NCI-H774 (cell line): ENCODE measurements at places on chromosomes 4 and X.

DNA sequence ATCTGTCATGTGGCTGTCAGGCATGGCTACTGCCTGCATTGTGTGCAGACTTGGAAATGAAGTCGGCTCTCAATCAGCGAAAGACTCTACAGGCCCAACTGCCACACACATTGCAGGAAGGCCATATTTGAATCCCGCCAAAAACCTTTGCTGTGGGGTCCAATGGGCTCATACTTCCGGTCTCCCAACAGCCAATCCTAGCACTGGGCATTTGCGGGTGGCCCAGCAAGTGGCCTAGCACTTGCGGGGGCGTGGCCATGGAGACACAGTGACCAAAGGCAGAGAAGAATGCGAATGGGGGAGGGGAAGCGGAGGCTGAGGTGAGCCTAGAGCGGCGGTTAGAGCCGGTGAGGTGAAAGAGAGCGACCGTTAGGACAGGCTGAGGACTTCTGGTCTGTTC, at the start of gene OTUD6A:
Gene OTUD6A, plus strand, starts transcription at position 382 of the 400 bp plus-strand sequence. CDS start 68 bp downstream, outside the sequence.
- DNase-seq = no peak

GRCh38 chr4:73870768-73871167, 1.6 kb downstream of the CXCL1 start:
- DNase-seq = no peak

- no peak for DNase-seq
These were observed 30.9 kb upstream of the S100G start for GRCh38 chrX:16619024-16619423.

GRCh38 chr4:156738766-156739165, 232.8 kb downstream of the PDGFC start:
- DNase-seq = no peak

DNA sequence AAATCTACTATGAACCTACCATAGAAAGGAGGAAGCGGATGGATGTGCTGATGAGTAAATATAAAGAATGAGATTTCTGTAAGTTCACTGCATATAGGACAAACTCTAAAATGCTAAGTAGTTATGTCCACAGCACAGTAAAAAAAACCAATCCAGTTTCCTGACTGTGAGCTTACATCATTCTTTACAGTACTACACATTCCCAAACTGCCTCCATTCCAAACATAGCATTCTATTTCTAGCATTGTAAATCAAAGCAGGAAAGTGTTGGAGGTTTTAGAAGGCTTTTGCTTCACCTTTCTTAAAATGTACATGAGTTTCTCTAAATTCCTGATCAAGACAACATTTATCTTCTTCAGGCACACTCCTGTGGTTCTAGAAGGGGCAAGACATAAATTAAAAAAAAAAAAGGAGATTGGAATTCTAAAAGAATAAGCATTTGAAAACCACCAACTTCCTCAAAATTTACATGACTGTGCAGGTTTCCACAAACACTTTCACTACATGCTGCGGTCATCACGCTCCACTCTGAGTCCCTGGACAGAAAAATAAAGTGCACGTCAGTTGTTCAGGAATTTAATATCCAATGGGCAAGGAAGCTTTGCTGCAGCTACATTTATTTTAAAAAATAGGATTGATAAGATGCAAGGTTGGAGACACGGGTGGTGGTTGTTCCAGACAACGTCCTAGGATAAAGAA, 297.6 kb upstream of the STS start:
- no peak for DNase-seq

DNA sequence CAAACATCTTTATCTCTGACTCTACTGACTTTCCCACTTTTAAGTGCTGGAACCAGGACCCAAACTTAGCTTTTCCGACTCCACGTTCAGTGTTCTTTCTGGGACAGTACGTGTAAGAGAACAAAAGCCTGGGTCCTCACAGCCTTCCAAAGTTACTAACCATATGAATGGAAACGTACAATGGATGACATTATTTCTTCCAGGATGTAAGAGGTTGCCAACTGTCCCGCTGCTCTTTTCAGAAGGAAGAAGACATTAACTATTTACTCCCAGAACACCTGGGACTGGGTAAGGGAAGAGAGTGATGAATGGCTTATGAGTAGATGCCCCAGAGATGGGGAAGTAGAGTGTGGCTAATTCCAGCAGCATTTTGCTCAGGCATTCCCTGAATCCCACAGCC, 114.7 kb downstream of the TRAPPC11 start:
- no peak for DNase-seq

DNA sequence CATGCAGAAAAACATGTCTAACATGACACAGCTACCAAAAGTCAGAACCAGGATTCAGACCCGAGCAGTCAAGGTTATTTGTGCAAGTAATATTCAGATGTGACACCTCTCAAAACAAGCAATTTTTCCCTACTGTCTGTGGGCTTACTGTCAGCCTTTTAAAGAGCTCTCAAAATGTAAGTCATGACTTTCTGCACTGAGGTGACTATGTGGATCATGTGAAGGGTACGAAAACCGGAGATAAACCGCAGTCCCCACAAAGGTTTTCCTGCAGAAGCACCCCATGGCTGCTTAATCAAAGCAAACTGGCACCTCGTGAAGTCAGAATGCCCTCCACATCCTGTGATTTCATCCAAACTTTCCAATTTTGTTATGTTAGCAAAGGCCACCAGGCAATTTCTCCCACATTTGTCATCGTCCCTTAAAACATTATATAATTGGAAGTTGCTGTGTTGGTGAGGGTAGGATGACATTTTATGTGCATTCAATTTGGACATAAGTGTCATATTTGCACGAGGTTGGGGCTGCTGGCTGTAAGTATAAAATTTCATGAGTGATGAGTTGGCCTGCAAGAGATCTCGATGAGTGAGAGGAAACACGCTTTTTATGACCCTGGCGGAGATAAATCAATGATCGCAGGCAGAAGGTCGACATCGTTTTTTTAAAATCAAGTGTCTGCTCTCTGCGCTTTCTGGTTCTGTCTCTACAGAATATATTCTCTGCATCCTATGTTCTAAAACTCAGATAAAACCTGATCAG, 161.2 kb downstream of the STK32B start:
- DNase-seq = no peak

- DNase-seq = no peak
These were observed 6.3 kb upstream of the FGFR3 start for GRCh38 chr4:1786544-1787362.

DNA sequence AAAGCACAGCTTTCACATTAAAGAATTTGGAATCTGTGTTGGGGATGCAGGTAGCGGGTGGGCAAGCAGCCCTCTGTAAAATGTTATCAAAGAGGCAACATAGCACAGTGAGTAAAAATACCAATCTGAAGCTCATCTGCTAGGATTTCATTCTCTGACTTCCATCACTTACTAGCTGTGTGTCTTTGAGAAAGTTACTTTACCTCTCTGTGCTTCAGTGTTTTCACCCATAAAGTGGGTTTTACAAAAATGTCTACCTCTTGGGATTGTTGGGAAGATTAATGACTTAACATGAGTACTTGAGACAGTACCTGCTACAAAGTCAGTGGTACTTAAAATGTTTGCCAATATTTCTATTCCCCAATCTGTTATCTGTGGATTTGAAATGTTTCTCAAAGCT, 7.9 kb upstream of the DCUN1D4 start:
- DNase-seq = no peak

DNA sequence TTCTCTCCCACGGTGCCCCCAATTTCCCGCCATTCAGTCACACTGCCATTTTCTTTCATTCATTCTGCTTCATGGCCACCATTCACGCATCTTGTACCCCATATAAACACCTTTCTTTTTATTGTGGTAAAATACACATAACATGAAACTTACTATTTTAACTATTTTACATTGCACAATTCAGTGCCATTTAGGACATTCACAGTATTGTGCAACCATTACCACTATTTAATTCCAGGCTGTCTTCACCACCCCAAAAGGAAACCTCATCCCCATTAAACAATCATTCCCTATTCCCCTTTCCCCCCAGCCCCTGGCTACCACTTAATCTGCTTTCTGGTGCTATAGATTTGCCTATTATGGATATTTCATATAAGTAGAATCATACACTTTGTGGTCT, 15.9 kb downstream of the SPACA5 start:
- DNase-seq = no peak

- no peak for DNase-seq
These were observed 46.0 kb upstream of the ATP8A1 start for GRCh38 chr4:42702895-42703294.

GRCh38 chrX:9401051-9401450, 63.8 kb upstream of the TBL1X start:
- DNase-seq = no peak

DNA sequence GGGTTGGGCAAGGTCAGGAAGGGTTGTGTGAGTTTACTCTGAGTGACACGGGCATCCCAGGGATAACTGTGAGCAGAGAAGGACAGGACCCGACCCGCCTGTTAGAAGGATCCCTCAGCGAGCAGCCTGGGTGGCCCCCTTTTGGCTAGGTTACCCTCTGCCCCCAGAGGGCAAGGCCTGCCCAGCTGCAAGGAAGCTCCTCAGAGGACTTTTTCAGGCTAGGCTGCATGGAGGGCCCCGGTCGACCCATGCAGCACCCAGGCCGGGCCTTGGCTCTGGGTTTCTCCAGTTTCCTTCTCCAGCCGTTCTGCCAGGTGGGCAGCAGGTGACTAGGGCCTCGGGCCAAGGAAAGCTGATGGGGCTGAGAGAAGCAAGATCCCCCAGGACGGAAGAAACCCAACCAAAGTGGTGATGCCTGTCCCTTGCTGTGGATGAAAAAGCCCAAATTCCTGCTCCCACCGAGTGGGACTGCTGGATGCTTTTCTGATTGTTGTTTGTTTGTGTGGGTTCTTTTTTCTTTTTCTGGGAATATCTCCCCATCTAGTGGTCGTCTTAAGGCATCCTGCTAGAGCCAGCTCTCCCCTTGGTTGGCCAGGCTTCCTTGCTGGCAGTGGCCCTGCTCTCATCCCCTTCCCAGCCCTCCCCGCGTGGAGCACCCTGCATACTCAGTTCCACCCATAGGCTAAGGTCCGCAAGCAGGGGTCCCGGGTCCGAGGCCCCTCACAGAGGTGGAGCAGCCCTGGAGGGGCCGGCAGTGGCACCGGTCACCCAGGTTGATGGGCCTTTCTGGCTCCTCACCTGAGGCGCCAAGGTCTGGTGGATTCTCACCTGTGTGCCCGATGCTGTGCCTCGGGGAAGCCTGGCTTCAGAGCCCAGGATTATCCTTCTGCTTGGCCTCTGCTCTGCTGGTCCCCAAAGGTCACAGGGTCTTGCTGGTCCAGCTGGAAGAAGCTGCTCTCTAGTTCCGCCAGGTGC, 1.8 kb downstream of the ZFP92 start:
- DNase-seq = no peak

DNA sequence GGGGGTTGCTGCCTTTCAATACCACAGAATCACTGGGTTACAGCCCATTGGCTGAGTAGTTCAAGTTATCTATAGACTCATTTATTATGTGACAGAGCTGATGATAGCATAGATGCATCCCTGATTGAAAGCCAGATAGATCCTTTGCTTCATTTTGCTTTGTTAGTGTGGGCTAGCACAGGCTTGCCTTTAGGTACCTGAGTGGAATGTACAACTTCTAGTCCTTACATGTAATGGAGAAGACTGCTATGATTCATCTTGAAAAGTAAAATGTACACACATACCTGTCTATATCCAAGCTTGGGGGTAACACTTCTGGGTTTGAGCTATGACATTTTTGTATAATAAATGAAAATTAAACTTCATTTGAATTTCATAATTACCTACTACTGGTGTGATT, 226.0 kb upstream of the FTHL17 start:
- DNase-seq = no peak
